ENCODE measurements at places on chromosomes 7 and 10.

DNA sequence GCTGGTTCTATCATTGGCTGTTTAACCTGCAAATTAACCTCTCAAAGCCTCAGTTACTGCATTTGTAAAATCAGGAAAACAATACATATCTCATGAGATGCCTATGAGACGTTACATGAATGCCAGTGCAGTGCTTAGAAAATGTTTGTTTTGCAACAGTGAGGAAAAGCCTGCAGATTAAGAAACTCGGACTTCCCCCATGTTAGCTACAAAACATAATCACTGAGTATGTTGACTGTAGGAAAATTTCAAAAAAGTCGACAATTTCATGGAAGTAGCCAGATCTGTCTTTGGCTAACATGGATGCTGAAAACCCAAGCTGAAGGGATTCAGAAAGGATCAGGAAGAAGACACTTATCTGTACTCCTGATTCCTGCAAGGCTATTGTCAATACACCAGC is 121.4 kb downstream of the TRIL start:
- no peak for DNase-seq

- DNase-seq, result no peak
These were observed 232.2 kb upstream of the NPSR1 start for GRCh38 chr7:34425631-34426384.

- DNase-seq, result no peak
These were observed 27.4 kb upstream of the PLA2G12B start for GRCh38 chr10:72981882-72982529.

DNA sequence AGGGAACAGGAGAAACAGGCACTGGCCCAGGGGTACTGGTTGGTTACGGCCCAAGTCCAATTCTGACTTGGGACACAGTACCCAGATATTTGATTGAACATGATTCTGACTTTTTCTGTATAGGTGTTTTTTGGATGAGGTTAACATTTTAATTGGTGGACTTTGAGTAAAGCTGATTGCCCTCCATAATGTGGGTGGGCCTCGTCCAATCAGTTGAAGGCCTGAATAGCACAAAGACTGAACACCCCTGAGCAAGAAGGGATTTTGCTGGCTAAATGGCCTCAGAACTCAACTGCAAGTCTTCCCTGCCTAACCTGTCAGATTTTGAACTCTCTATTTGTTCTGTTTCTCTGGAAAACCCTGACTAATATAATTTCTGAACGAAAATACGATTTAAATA is 222.6 kb downstream of the TEX36 start:
- DNase-seq, result no peak

DNA sequence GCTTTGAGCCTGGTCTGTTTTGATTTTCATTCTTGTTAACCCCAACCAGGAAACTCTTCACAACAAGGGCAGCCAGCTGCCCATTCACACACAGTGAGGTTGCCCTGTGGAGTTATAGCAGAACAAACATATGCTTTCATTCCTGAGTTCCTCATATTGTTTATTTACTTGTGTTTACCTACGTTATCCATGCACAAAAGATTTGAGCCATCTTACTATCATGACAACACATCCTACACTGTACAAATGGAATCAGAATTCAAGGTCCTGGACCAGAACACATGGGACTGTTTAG is 21.7 kb upstream of the BMPER start:
- no peak for DNase-seq

GRCh38 chr10:43958964-43959363 is 310.3 kb upstream of the ZNF32 start:
- no peak for DNase-seq

GRCh38 chr7:124723012-124723411 is 42.6 kb downstream of the GPR37 start:
- no peak for DNase-seq

GRCh38 chr7:151389096-151389767 is 20.6 kb downstream of the WDR86 start:
- DNase-seq, result no peak

- no peak for DNase-seq
These were observed 337 bp downstream of the TRIL start for GRCh38 chr7:28957751-28958234.

GRCh38 chr10:133022776-133023100 is 65.0 kb upstream of the ADGRA1 start:
- no peak for DNase-seq

DNA sequence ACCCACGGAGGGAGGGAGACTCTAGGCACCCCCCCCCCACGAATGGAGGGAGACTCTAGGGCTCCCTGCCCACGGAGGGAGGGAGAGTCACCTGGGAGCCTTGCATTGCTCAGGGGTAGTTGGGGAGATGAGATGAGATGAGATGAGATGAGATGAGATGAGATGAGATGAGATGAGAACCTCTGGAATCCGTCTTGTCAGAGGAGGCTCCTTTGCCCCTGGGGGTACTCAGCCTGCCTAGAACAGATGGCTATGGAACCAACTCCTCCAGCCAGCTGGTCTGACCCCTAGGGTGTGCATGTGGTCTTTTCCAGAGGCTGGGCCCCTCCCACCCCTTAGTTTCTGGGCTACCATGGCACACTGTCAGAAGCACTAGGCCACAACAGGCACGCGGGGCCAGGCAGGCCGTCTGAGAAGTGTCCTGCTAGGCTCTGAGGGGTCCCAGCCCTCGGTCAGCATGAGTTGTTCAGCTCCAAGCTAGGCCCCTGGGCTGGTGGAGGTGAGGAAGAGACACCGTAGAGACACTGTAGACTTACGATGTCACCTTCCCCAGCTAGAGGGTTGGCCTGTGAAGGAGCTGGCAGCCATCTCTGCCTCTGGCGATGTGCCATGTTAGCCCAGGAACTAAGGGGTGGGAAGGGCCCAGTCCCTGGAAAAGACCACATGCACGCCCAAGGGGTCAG is 8.8 kb downstream of the TSPAN15 start:
- no peak for DNase-seq

DNA sequence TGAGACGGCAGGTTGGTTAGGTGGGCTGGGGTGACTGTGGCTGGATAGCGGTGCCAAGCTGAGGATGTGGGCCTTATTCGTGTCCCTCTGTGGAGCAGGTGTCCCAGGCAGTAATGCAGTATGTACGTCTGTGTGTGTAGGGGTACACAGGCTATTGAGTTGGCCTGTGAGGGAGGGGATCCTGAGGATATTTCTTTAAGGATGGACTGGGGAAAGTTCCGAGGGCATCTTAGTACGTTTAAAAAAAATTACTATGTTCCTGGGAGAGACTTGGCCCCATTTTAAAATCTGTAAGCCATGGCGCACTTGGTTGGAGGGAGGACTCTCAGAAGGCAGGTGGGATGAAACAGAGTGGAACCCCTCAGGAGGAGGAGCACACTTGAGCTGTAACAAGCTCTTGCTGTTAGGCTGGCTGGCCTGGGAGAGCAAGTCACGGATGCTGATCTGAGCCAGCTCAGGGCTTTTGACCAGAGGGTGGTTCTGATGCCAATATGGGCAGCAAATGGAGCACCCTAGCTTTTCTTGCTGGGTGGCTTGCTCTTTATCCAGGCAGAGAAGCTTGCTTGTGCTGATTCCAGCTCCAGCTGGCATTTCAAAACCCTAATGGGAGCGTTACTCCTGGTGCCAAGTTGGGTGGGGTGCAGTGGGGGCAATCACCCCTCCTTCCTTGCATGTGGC is 765 bp downstream of the WBP1L start:
- peak; percentile 8 for DNase-seq

DNA sequence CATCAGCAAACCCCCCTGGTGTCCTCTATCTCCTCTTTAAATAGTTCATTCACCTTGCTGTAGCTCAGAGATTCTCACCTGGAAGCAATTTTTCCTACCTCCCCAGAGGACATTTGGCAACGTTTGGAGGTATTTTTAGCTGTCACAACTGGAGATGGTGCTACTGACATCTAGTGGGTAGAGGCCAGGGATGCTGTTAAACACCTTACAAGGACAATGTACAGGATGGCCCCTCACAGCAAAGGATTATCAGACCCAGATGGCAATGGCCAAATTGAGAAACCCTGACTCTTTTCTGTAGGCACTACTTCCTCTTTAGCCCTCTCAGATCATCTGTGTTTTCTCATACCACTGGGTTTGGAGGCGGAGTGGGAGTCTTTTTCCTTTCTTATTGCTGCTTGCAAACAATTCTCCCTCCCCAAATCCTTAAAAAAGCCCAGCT is 13.2 kb upstream of the TRA2A start:
- DNase-seq, result no peak

DNA sequence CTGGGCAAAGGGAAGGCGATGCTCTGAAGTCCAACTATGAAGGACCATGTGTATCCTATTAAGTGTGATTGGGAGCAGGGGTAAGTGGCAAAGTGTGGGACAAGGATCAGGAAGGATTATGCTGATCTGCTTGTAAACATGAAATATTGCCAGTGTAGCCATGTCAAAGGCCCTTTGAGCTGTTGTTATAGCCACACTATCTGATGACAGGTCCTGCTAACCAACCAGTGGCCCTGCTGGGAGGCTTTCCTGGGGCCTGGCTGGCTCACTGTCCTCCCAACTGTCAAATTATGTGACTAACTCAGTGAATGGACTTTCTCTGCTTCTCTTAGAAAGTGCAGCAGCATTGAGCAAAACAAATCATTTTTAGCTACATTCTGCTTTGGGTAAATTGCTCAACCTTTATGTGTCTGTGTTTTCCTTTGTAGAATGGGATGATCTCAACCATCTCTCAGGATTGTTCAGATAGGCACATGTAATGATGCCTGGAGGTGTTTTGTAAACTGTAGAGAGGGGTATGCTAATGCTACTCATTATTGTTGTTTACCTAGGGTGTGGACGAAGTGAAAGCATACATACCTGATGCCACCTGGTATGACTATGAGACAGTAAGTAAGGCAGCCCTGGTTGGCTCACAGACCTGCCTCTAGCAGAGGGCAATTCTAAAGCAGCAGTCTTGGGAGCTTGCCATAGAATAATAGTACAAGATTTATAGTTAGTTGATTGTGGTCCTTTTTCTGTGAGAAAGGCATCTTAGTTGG is 47.4 kb downstream of the MGAM2 start:
- DNase-seq, result no peak

- DNase-seq, result no peak
These were observed 52.3 kb upstream of the RET start for GRCh38 chr10:43024524-43024923.

DNA sequence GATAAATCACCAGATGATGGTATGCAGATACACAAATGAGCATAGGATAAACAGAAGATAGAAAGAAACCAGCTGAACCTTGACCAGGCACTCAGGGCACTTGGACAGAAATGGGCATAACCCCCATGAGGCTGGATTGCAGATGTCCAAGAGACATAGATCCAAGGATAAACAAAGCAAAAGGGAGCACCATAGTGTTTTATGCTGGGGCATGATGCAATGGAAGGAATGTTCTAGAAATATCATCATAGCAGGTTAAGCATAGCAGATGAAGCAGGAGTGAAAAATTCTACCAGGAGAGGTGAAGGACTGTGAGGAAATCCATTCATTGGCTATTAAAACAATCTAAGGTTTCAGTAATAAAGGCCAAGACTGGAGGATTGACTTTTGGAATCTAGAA is 70.5 kb upstream of the TES start:
- DNase-seq, result no peak

GRCh38 chr10:60320666-60321065 is 69.0 kb downstream of the ANK3 start:
- DNase-seq, result no peak

GRCh38 chr7:4629287-4629895 is 52.7 kb upstream of the FOXK1 start:
- DNase-seq, result no peak

DNA sequence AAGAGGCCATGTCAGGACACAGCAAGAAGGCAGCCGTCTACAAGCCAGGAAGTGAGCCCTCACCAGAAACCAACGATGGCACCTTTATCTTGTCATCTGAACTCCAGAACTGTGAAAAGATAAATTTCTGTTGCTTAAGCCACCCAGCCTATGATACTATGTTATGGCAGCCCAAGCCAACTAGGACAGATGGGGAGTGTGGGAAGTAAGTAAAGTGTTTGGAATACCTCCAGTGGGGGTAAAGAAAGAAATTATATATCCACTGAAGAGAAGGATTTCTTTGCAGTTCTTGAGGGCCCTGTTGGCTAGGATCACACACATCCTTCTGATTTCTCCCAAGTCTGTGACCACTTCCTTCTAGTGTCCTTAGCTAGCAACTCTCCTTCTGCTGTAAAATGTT is 384.4 kb downstream of the TNS3 start:
- DNase-seq, result no peak

DNA sequence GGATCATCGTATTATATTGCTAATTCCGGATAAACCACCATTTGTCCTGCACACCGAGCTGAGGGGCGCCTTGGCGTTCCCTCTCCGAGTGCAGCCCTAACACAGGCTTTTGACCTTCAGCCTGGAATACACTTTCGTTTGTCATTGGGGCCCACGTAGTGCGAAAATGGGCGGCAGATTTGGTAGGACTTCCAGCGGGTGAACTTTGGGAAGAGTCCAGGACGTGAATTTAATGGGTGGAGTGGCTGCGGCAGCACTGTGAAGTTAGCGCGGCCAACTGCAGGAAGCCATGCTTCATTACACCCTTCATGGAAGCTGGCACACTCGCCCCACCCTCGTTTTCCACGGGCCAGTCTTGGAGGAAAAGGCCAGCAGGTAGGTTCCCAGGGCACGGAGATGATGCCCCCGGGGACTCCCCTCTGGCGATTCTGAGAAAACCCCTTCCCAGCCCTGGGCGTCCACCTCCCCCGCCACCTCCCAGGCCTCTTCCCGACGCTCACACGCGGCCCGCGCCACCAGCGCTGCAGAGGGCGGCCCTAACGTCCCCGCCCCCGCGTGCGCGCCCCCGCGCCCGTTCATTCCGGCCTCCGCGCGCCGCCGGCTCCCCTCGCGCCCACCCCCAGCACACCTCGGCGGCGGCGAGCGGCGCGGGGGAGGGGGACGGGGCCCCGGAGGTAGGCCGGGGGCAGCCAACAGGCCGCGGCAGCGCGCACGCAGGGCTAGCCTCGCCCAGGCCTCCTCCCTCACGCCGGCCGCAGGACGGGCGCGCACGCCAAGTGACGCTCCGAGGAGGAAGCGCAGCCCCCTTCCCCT is at the start of gene MLLT10:
Gene MLLT10, plus strand, starts transcription at position 766 of the 813 bp plus-strand sequence. CDS start 413 bp downstream, outside the sequence.
- DNase-seq, result peak; percentile 90

- no peak for DNase-seq
These were observed 111.4 kb upstream of the CACUL1 start for GRCh38 chr10:118865998-118866693.

GRCh38 chr10:9449530-9449929 is 1395.0 kb downstream of the GATA3 start:
- no peak for DNase-seq

DNA sequence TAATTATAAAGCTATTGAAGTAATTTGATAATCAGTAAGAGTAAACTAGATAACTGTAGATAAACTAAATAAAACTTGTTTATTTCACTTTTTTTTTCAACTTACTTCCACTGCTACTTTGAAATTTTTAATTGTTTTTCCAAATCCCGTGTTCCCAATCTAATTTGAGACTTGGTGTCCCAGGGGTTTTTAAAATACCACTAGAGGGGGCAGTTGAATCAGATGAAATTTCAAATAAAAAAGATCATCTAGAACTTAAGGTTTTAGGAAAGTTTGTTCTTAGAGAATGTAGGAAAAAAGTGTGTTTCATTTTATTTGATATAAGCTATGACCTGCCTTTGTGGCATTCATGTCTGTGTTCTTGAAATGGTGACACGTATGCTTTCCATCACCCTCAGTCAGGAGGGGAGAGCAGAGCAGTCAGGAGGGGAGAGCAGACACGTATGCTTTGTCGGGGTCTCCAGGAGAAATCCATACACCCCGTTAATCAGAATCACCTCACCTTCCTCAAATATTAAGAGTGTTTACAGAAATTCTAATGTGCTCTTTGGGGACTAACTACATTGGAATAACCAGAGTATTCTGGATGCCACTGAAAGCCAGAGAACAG is 49.9 kb downstream of the C10orf67 start:
- DNase-seq, result no peak

All from activated T-helper 1 cell treated with anti-CD3 and anti-CD28 coated beads, Interleukin-2, amount 50 U/mL, for 16 hours (primary cell).